Foreskin keratinocyte (primary cell): ENCODE measurements at places on chromosomes 1 and 21.

- peak; percentile 29 for DNase-seq
These were observed 2.2 kb downstream of the SLC19A2 start for GRCh38 chr1:169483500-169483966.

DNA sequence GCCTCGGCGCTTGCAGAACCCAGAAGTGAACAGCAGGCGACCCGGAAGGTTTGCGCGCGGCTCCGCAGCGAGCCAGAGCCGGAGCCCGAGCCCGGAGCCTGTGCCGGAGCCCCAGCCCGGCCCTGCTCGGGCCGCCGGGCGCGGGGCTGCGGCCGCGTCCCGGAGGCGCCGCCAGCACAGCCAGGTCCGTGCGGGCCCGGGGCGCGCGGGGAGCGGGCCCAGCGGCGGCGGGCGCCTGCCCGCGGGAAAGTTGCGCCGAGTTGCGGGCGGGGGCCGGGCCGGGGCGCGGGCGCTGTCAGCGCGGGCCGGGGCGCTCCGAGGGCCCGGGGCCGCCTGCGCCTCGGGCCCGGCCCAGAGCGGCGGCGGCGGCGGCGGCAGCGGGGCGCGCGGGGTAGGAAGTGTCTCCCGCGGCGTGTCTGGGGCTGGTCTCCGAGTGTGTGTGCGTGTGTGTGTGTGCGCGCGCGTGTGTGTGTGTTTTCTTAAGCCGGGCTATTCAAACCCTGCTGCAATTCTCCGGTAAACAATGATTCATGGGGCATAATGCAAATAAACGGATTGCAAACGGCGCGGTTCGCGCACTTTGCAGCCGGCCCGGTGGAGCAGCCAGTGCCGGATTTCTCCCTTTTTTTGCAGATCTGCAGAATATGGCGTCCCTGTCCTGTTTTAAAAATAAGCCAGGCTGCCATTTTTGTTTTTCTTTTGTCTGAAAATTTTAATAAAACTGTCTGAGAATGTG is at the start of gene ZNF362:
Gene ZNF362 (plus strand): TSS at position 22 of the 736 bp plus-strand sequence. CDS start 14,083 bp downstream, outside the sequence.
- DNase-seq = peak; percentile 43

DNA sequence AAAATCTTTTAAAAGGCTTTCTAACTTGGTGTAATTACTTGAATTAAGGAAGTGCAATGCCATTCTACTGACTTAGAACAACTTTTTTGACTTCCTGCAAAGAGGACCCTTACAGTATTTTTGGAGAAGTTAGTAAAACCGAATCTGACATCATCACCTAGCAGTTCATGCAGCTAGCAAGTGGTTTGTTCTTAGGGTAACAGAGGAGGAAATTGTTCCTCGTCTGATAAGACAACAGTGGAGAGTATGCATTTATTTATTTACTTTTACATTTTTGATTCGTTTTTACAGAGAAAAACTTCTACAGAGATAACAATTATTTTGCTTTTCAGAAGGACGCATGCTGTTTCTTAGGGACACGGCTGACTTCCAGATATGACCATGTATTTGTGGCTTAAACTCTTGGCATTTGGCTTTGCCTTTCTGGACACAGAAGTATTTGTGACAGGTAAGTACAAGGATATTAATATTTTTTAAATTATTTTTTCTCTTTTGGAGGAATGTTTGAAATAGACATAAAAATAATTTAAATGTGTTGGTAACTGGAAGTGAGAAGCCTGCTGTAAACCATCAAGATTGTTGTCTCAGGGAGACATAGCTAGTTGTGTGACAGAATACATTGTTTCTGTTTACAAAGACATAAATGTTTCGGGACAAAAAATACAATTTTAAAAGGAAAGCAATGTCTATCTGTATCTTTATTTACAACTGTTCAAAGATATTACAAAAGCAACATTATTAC is at the start of gene PTPRC:
Gene PTPRC (plus strand): TSS at position 147 of the 742 bp plus-strand sequence. CDS start 229 bp downstream, at position 376.
- no peak for DNase-seq

DNA sequence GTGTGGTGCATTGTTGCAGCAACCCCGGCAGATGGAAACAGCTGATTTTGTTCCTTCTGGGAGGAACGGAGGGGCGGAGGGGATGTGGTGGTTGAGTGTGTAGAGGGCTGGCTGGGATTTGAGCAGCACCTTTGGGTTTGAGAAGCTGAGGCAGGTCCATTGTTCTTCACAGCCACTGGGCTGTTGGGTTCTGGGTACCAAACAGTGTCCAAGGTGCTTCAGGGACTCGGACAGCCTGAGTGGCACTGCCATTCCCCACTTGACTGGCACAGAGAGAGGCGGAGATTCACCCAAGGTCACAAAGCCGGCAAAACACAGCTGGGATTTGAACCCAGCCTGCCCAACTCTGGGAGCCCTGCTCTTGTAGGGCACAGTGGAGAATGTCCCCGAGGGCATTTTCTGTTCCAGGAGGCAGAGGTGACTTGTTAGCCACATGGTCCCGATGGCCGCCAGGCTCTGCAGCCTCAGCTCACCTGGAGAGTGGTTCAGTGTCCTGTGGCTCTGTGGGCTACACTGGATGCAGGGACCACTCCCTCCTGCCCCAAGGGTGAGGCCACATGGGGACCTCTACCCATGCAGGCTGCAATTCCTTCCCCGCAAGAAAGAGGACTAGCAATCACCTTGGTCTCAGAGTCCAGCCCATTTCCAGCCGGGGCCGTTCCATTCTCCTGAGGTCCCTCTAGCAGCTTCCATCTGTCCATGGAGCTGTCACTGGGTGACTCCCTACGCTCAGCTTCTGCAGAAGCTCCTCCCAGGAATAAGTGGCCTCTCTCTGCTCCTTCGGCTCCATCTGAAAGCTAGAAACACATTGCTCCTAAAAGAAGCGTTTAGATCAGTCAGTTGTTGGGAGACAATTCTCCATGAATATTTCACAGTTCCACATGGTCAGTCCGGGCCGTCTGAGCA is 31.2 kb upstream of the C1orf174 start:
- DNase-seq = no peak

DNA sequence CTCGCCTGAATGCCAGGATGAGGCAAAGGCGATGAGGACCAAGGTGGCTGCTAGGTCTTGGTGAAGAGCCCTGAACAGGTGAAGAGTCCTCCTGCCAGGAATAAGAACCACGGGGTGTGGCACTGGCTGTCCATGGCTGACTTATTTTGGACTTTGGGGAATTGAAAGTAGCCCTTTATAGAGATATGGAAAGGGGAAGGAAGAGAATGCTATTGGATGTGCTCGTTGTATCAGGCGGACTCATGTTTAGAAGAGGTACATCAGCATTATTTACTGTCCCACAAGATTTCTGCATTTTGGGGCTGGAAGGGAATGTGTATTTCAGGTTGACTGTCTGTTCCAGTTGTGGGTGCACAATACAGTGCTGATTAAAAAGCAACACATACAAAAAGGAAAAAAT is 465.8 kb downstream of the DSCAM start:
- no peak for DNase-seq

- DNase-seq = no peak
These were observed 252.4 kb upstream of the KAZN start for GRCh38 chr1:14345946-14346550.

- DNase-seq = no peak
These were observed 48.5 kb downstream of the SCCPDH start for GRCh38 chr1:246772686-246773085.

- peak; percentile 78 for DNase-seq
These were observed 4.2 kb downstream of the HHAT start for GRCh38 chr1:210332719-210333398.

GRCh38 chr1:246482805-246483568 is 24.1 kb downstream of the SMYD3 start:
- no peak for DNase-seq

- DNase-seq = peak; percentile 94
These were observed 160.9 kb upstream of the UBE2U start for GRCh38 chr1:64042331-64043100.

DNA sequence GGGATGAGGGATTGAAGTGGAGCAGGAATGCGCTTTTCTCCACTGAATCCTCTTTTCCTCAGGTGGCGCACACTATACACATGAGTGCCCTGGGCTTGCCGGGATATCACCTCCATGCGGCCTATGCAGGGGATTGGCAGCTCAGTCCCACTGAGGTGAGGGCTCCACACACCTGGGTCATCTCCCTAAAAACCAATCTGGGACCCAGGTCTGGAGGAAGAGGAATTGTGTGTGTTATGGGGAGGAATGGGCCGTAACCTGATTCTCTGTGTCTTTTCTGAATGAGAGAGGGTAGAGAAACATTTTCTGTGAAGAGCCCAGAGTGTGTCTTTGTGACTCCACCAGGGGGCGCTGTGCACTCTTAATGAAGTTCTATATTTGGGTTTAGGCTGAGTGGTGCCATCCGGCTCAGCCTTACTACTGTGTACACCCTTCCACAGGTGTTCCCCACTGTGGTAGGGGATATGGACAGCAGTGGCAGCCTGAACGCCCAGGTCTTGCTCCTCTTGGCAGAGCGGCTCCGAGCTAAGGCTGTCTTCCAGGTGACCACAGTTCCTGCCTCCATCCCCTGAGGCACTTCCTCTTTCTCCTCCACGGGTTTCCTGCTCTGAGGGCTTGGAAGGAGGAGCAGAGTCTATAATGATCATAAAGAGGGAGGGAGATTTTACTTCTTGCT is 1.5 kb downstream of the TOMM40L start:
- DNase-seq = peak; percentile 68

GRCh38 chr1:87226341-87226760 is 102.3 kb upstream of the LMO4 start:
- peak; percentile 99 for DNase-seq

DNA sequence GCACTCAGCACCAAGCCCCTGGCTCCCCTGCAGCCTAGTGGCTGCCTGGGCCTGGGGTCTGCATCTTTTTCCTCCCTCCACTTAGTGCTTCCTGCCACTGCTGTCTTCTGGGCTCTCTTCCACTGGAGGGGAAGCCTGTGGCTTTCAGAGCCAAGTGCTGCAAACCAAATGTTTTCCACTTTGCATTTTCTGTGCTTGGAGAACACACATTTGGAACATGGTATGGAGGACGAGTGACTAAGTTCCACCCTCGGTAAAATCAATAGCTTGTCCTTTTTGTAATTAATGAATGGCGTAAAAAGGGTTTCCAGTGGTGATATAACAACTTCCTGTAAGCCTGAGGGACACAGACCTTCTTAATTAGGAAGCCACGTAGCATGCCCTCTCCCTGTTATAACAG is 10.1 kb upstream of the GPR153 start:
- DNase-seq = no peak

- no peak for DNase-seq
These were observed 49.9 kb downstream of the IRF2BP2 start for GRCh38 chr1:234559902-234560676.

DNA sequence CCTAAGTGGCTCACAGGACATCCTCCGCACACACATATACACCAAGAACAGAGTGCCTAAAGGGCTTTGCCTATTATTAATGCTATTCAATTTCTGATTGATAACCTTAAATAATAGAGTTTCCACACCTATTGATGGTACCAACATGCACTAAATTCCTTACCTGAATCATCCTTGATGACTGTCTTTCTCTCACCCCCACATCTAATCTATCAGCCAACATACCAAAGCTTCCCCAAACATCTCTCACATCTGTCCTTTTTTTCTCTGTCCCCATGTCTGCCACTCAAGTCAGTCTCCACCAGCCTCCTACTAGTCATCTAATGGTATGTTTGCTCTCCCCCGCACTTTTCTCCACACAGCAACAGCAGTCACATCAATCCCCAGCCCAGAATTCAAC is 174.4 kb downstream of the DSCAM start:
- DNase-seq = peak; percentile 22

- no peak for DNase-seq
These were observed 44.1 kb upstream of the ARHGEF16 start for GRCh38 chr1:3410142-3410925.

DNA sequence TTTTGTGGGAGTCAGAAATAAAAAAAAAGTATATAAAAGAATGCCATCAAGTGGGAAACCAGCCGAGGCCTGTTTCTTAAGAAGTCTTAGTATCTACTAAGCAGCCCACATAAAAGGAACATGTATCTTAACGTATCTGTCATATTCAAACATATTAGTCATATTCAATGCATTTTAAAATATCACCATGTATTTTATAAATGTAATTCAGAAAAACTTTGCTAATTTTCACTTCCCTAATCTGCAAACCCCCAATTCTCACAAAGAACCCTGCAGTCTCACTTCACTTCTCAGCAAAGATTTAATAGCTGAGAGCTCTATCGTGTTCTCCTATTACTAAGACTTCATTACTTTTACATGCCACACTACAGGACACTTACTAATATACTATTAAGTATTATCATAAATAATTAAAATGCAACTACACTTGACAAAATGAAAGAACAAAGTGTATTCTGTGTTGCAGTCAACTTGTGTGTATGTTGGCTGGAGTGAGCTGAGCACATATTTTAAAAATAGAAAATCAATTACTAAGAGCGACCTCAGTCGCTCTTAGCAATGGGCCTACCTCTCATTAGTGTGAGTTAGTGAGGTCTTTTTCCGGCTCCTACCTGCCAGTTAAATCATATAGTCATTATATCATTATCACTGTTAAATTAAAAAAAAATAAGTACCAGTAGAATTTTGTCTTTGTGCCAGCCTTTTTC is 484.3 kb downstream of the LMO4 start:
- no peak for DNase-seq

GRCh38 chr1:101566883-101567538 is 330.2 kb downstream of the S1PR1 start:
- no peak for DNase-seq

DNA sequence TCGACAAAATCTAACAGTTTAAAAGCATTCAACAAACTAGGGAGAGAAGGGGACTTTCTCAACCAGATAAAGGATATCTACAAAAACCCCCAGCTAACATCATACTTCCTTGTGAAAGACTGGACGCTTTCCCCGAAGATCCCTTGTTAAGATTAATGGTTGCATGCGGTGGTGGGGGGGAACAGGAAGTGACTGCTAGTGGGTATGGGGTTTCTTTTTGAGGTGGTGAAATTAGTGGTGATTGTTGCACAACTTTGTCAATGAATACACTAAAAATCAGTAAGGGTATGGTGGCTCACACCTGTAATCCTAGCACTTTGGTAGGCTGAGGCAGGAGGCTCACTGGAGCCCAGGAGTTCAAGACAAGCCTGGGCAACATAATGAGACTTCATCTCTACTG is 26.9 kb upstream of the EYA3 start:
- DNase-seq = no peak

- peak; percentile 25 for DNase-seq
These were observed 10.9 kb upstream of the RBM15 start for GRCh38 chr1:110328274-110328673.

- no peak for DNase-seq
These were observed 38.5 kb upstream of the EGLN1 start for GRCh38 chr1:231460614-231461013.

DNA sequence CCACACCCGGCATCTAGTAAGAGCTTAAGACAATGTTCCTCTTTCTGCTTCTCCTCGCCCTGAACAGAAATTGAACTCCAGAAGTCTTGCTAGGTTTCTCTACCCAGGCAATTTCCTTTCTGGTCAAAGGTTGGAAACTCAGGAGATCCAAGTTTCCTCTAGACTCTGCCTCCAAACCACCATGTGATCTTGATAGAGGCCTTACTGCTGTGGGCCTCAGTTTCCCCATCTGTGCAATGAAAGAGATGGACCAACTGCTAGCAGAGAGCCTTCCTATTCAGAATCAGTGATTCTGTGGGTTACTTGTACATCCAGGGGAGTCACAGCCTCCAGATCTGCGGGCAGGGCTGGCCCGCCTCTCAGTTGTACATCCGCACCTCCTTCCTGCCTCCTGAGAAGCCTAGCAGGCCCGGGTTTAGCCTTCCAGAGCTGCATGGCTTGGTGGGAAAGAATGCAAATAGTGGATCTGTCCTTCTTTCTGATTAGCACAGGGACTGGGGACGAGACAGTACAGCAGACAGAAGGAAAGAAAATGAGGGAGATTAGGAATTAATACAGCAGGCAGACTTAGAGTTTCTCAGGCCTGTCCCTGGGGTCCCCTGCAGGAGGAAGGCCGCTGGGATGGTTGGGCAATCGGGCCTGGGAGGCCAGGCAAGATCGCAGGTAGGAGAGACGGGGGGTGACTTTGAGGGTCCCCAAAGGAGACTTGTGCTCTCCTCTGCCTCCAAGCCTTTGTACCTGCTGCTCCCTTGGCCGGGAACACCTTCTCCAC is 83.9 kb downstream of the PAX7 start:
- no peak for DNase-seq
